ENCODE measurements at places on chromosomes 2 and 18.

GRCh38 chr2:204133476-204133875, 196.9 kb downstream of the ICOS start:
- no peak for DNase-seq

DNA sequence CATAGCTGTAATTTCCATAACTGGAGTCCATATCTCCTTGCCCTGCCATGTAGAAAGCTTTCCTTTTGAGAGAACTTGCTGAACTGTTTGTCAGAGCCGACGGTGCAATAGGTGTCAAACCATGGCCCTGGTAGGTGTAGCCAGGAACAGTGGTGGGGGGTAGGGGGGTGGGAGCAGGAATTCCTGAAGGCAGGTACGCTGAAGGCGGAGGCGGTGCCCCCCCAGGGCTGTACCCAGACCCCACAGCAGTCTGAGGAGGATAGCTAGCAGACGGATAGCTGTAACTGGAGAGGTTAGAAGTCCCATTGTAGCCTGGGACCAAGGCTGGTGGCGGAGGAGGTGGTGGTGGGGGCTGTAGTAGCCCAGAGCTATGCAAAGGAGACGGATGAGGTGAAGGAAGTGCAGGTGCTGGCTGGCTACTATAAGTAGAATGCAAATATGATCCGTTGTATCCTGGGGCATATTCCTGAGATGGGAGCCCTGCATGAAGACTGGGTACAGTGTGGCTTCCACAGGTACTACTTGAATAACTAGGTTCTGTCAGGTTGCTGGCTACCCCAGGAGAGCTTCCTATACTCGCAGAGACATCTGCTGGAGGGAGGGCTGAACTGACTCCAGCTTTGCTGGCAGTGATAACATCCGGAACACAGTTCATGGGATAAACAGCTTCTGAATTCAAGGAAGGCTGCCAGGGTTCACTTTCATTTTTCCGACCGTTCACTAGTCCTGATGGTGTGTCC, 124.8 kb downstream of the FIGN start:
- no peak for DNase-seq

DNA sequence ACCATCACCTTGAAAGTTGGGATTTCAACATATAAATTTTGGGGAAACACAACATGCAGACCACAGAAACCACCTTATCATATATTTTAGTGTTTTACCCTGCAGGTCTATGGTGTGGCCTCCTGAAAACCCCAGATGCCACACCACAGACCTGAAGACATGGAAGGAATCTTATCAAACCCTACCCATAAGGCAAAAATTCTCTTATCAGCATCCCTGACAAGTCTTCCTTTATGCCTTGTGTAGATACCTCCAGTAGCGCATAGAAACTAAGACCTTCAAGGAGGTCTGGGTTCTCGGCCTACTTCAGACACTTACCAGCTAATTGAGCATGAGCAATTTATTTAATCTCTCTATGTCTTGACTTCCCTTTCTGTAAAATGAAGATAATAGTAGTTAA, 59.1 kb upstream of the SLC14A2 start:
- no peak for DNase-seq

- DNase-seq, result no peak
Measured at GRCh38 chr2:126644630-126645191, 11.2 kb upstream of the GYPC start.

- no peak for DNase-seq
Measured at GRCh38 chr2:17795309-17795708, 21.0 kb upstream of the MSGN1 start.

DNA sequence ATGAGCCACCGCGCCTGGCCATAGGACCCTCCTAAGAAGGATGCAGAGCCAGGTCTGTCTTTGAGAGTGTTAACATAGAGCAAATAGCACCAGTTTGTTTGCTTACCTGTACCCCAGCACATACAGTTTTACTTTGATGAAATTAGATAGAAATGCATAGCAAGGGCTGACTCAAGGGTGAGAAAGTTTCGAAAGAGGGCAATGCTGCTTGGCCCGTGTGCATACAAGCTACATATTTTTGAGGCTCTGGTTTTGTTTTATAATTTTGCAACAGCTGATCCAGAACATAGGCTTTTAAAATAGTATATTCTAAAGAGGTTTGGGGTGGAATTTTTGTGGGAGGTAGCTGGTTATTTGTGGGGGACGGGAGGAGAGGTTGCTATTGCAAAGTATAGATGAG, 151.7 kb downstream of the MCFD2 start:
- DNase-seq, result no peak

DNA sequence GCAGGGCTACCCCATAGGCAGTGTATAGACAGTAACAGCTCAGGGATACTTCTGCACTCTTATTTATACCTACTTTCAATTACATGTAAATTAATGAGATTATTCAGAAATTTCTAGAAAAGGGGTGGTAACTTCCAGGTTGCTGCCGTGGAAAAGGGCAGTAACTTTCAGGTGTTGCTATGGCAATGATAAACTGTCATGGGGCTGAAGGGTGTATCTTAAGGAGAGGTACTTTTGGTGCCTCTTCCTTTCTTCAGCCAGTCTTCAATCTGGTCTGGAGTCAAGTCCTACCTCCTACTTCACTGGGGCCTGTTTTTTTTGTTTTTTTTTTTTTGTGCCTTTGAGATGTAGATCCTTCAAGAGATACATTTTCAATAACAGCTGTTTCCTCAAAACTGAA, 35.2 kb upstream of the DNAJC10 start:
- DNase-seq, result no peak

DNA sequence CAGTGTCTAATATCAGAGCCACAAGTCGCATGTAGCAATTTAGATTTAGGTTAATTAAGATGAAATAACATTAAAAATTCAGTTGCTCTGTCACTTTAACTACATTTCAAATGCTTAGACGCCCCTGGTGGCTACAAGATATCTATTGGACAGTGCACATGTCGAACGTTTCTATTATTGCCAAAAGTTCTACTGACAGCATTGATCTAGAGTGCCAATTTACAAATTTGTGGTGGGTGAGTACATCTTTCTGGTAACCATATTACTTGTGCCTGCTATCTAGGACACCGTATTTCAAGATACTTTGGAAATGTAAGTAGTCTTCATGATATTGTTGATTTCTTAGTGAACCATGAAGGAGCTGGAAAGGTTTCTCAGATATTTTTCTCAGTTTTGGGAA, 20.2 kb downstream of the PIK3C3 start:
- DNase-seq, result no peak

- DNase-seq, result no peak
Measured at GRCh38 chr2:189412330-189412953, 28.8 kb upstream of the WDR75 start.

DNA sequence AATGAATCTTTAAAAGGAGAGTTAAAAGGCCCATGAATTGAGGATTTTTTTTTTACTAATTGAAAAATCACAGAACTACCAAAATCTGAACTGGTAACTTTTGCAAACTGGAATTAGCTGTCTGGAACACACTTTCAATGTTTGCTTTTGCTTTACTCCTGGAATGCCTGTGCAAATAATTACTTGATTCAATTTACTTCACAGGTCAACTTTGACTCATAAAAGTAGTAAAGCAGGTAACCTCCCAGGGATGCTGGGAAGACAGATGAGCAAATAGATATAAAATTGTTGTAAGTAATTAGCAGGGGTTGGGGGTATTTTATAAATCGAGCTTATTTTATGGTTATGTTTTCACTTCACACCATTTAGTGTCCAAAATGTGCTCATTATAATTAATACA, 398.3 kb upstream of the HNRNPA3 start:
- DNase-seq, result no peak

DNA sequence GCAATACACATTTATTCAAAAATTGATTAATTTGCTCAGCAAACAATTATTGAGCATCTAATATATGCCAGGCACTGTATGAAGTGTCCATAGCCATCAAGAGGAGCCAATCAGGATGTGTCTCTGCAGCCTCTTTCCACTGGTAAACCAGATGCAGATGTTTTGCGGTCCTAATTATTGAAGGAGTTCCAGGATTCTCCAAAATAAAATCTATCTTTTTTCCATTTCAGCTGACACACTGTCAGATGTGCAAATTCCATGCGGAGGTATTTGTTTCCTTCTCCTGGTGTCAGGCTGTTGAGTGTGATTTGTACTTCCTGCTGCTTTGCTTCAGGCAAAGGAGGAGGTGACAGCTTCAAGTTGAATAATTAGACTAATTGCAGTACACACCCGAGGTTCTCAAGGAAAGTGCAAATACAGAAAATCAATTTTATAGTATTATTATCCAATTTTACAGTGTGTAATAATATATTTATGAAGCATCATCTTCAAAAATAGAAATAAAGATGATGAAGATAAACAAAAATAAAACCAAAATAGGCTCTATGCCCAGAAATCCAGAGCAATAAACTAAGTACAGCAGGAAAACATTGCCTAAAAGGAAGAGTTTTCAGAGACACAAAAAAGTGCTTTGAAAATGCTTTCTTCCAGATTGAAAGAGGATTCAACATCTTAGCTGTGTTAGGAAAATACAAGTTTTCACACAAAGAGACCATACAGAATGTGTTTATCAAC, 1352.9 kb upstream of the CHAC2 start:
- DNase-seq, result no peak

GRCh38 chr2:101704816-101705578, 7.5 kb downstream of the MAP4K4 start:
- no peak for DNase-seq

DNA sequence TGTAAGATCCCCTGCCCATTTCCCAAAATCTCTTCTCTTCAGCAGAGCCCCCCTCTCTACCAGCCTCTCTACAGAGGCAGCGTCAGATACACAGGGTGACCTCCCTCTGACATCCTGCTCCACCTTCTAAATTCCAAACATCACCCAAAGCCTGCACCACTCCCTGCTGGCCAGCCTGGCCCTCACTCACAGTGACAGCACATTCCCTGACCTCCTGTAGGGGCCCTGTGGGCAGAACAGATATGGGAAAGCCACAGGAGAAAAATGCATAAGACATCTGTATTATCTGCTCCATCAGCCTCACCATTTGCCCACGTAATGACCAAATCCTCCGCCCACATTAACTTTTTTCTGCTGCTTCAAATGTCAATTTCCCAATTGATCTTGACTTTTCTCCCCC, 40.6 kb downstream of the TRABD2A start:
- no peak for DNase-seq

- no peak for DNase-seq
Measured at GRCh38 chr2:204583773-204584172, 38.5 kb downstream of the PARD3B start.

DNA sequence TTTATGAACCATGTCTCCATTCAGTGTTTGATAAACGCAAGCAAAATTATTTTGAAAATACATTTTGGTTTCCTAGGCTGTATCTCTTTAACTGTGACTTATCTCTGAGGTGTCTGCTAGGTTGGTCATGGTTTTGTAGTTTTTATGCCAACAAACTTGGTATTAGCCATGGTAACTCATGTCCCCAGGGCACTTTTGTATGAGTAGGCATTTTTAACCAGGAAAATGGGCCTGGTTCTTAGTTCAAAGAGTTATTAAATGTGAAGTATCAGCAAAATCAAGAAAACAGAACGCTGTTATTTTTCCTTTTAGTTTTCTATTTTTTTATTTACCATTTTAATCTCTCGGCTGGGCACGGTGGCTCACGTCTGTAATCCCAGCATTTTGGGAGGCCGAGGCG, 179.3 kb upstream of the LHCGR start:
- DNase-seq, result no peak

- DNase-seq, result no peak
Measured at GRCh38 chr2:232668805-232669444, 28.2 kb upstream of the GIGYF2 start.

DNA sequence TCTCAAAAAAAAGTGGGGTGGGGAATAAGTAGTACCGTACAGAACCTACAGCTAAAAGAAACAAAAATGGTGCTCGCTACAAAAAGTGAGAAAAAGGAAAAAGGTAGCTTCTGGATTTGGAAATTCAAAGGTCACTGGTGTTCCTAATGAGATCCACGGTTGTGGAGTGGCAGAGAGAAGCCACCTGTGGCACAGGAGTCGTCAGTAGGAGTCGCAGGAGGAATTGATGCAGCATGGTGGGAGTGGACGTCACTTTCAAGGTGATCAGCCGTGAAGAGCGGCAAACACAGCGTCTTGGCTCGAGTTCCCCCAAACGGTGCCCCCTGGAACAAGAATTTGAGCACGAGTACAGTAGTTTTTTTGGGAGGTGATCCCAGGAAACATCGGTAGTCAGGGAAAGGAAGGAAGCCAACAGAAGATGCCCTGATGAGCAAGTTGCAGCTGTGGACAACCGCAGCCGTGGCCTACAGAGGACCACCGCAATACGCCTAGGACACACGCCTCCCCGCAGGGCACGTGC, 1.4 kb upstream of the TTL start:
- DNase-seq, result no peak

GRCh38 chr2:140593132-140593531, 1537.7 kb downstream of the LRP1B start:
- no peak for DNase-seq

GRCh38 chr18:22709288-22710060, 223.7 kb upstream of the RBBP8 start:
- no peak for DNase-seq

DNA sequence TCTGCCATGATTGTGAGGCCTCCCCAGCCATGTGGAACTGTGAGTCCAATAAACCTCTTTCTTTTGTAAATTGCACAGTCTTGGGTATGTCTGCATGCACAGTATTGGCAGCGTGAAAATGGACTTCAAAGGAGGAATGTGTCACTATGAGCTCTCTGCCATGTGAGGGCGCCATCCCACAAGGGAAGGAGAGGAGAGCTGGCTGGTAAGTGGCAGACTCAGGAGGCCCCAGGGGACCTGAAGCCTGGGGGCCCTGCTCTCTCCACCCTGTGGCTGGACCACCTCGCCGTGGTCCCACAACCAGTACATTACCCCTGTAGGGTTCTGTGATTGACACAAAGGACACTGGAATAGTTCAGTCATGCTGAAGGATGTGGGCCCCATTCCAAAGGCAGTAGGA, 122.1 kb downstream of the RPIA start:
- DNase-seq, result no peak

DNA sequence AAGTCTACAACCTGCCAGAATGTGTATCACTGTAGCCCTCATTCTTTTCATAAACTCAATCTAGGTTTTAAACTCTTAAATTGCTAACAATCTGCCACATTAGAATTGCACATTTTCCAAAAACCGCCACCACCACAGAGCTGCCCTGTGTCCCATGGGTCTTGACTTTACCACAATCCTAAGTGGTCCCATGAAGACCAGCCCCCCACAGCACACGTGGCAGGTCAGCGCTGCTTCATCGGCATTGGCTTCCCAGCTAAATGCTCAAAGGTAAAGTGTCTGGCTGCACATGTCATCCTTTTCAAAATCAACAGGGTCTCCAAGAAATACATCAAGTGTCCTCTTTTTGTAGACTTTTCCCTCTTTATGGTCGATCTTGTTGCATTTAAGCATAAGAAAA, 2.4 kb downstream of the TBC1D8 start:
- no peak for DNase-seq

GRCh38 chr2:208096080-208096479, 28.2 kb downstream of the CRYGD start:
- DNase-seq, result no peak

DNA sequence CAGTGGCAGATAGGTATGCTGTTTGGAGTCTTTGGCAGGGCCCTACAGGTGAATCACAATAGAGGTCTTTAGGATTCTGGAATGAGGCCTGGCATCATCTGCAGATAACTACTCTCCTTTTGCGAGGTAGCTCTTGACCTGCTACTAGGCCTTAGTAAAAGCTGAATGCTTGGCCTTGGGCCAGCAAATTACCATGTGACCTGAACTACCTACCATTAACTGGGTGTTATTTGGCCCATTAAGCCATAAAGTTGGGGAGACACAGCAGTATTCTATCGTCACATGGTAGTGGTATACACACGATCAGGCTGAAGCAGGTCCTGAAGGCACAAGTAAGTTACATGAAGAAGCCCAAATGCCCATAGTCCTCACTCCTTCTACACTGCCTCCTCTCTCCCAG, 178.2 kb downstream of the PPP1R1C start:
- DNase-seq, result no peak

GRCh38 chr2:239827523-239827890, 197.6 kb downstream of the NDUFA10 start:
- no peak for DNase-seq

Data from stimulated activated naive CD4-positive, alpha-beta T cell treated with Interleukin-2 at 50 U/mL for 16 hours (primary cell).